ENCODE measurements at places on chromosomes 5 and 9. TPM values are rescaled to one million over a fixed set of nuclear protein-coding genes. Genes with fewer than 3 reads are reported as not detected.

DNA sequence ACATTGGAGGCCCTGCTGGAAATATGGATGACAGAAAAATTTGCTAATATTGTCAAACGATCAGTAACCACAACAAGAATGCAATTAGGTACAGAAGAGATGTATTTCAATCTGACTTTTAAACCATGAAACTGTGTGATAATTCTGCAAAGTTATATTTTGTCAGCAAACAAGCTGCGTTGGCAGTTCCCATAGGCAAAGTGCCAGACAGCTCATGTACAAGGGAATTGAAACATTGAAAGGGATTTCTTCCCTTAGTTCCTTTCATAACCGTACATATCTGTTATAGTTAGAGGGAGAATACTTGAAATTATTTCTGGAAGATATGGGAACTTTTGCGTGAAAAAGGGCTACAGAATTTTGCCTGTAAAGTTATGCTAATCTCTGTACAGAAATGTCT lies 419.4 kb upstream of the PTGER4 start:
- no peak for DNase-seq

DNA sequence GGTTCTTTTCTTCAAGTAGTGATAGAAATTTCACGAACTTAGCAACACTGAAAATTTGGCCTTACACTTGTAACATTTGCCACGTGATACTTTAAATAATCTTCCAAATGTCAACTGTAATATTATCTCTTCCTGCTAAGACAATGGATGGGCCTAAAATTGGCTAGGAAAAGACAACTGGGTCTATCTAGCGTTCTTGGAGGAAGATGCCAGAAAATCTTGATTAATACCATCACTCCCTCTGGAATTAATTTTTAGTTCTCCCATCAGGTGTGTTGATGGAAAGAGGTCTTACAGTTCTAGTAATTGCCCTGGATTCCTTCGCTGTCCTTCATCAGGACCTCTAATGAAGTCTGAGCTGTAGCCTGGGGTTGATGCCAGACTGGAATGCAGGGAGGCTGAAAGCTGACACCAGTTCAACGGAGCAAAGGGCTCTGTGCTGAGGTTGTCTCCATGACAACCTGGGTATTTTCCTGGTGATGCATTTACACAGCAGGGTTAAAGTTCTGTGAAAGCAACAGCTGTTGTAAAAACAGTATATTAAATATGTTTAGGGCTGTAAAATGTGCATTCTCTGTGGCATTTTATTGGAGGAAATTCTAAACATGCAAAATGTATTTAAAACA lies 92.3 kb downstream of the GAS1 start:
- DNase-seq: peak; percentile 51

- no peak for DNase-seq
Measured at GRCh38 chr5:168443533-168443932, 42.7 kb upstream of the RARS1 start.

GRCh38 chr5:35971186-35971877 lies 19.9 kb downstream of the UGT3A1 start:
- no peak for DNase-seq

DNA sequence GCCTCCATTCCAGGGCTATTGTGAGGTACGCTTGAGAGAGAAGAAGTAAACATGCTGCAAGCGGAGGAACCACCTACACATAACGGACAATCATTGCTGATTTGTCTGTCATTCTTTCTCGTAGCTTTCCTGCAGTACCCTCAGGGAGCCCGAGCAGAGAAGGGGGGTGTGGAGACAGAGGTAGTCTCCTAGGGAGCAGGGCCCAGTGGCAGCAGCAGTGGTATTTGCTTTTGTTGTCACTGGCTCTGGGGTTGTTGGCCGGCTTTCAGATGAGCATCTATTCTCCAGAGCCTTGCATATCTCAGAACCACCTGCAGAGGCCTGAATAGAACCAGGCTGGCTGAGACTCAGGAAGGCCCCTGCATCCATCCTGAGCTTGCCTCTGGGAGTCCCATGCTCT lies 19.9 kb downstream of the ENHO start:
- DNase-seq: no peak

DNA sequence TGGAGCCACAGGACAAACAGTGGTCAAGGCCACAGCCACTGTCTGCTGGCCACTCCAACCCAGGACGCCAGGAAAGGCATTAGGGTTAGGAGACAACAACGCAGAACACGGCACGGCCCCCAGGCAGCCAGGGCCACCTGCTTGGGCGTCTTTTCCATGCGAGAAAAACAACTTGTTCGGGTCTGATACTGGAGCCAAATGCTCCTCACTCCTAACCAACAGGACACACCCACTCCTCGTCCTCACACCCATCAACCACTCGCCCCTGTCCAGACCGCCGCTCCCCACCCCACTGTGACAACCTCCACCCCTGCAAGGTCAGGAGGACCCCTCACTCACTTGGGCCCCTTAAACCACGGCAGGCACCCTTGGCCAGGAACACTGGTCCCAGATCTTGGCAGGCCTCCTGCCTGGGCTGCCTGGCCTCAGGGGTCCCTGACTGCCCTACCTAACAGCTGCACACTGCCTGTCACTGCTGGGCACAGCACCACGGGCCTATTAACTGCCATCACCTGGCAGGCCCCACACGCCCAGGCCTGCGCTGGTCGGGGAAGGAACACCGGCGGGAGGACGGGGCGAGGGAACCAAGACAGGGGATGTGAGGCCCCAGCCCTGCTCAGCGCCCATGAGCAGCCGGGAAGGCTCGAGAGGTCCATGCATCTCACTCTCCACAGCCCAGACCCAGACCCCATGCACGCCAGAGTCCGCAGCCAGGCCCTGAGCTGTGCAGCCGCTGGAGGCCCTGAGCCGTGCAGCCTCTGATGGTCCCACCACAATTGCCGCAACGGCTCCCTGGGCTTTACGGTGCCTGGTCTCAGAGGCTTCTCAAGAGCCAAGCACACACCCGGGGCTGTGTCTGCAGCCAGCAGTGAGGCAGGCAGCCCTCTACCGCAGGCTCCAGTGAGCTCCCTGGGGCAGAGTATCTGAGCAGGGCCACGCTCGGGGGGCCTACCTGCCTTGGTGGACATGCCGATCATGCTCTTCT lies 13.8 kb downstream of the CLPTM1L start:
- no peak for DNase-seq

DNA sequence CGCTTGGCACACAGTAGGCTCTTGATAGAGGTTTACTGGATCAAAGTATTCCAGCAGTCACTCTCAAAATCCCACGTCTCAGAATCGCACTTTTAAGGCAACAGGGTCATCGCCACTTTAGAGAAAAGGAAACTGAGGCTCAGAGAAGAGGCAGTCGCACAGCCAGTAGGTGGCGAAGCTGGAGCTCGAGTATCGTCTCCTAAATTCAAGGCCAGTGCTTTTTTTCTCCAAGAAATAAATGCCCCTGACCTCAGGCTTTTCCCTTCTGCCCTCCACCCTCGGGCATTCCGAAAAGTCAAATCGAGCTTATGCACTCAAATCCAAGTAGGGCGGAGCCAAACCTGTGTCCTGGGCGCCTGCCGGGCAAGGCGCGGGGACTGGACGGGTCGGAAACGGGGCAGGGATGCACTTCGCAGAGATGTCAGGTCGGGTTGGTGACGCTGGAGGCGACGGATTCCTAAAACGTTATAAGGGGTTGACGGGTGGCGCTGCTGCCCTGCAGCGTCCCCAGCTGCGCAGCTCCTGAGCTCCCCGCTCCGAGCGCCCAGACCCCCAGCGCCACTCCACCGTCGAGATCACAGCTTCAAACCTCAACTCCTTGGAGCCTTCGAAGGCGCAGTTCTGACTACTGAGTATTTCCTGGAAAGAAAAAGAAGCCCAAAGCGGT lies 4.7 kb upstream of the FOXB2 start:
- DNase-seq: no peak

TLR4 gene
- total RNA-seq: 0.26 TPM

GAS1 gene
- total RNA-seq: 2.6 TPM

DAB2IP gene
- total RNA-seq: 8.4 TPM

ANXA1 gene
- 1,561 TPM for total RNA-seq

AIF1L gene
- total RNA-seq: 2.6 TPM

Data from bronchial epithelial cell (primary cell).